ENCODE measurements at places on chromosomes 13 and 19.

- no peak for DNase-seq
Measured at GRCh38 chr13:102593466-102593865, 3.3 kb upstream of the TPP2 start.

DNA sequence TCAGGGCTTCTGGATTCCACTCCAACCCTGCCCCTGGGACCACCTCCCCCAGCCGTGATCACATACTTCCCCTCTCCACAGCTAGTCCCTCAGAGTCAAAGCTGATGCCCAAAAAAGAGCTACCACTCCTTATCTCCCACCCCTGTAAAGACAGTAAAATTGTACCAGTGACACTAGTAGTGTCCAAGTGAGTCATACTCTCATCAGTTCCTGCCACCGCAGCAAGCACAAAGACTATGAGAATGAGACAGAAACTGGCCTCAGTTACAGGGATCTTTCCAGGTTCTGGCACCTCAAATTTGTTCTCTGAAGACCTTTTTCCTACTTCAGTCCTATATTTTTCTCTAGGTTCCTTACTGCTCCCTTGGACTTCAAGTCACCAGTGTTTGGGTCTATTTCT lies 144.2 kb downstream of the SPRY2 start:
- DNase-seq = peak; percentile 63

DNA sequence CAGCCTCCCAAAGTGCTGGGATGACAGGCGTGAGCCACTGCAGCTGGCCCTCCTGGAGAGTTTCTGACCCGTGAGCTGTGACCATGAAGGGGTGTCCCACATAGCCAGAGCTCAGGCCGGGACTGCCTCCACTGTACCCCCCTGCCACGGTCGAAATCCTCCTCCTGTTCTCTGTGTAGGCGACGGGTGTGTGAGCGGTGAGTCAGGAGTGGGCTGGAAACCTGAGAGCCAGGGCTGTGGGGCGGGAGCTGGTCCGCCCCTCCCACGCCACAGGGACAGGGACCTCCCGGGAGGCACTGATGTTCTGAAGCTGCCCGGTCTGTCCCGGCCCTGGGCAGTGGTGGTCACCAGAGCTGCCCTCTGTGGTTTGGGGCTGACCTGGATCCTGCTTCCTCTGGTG lies 3.9 kb downstream of the WDR18 start:
- no peak for DNase-seq

DNA sequence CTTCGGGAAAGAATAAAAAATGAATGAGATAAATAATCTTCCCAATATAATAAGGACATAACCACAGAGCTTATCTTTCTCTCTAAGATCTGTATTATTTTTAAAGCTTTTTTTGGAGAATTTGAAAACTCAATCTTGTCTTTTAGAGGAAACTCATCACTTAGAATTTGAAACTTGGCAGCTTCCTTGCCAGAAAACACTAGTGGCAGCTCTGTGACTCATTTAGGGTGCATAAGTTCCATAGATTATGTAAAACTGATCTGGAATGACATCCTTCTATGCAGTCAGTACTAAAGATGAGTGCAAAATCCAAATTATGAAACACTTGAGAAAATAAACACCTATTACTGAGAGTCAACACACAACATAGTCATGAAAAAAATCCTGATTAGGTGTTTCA lies 848.0 kb downstream of the DACH1 start:
- peak; percentile 10 for DNase-seq

DNA sequence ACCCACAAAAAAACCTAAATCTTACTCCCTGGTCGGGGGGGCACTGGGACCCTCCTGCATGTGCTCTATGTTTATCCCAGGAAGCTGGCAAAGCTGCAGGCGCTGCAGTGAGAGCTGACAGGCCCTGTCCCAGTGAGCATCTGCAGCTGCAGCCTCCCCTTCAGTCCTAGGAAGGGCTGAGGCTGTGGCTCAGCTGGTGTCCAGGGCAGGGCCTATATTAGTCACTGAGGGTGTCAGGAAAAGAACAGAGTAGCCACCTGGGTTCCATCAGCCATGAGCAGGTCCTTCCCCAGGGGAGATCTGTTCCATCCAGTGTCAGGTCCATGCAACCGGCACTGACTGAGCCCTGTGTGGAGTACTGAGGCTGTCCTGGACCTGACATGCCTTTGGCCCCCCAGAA lies 120.5 kb downstream of the TNFRSF19 start:
- no peak for DNase-seq

DNA sequence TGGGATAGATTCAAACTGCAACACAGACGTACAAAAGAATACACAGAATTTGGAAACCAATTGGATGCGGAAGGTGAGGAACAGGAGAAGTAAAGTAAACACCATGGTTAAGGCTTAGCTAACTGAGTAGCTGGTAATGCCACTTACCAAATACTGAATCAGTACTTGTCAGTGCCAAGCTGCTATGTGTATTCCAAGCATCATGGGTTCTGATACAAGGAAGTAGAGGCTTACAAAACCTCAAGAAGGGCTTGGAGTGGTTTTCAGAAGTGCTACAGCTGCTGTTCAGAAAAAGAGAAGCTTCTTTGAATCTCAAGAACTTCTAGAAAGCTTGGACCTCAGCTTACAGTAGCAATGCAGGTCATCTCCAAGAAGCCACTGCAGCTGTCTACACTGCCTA lies 35.9 kb upstream of the DCT start:
- DNase-seq = no peak

DNA sequence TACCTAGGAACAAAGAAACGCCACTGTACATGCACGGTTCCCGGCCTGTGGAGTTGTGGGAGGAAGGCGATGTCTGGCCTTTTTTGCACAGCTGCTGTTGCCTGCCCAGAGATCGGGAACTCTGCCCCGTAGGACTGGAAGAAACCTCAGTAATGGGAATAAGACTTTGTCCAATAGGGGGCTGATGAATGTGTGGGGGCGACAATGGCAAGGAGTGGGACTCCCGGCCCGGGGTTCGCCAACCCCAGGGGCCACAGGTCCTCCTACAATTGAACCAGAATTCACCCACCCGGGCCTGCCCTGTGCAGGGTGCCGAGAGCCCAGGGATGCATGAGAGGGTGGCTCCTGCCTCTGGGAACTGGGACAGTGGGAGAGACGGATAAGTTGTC lies 2.0 kb upstream of the CEBPA start:
- DNase-seq = no peak

DNA sequence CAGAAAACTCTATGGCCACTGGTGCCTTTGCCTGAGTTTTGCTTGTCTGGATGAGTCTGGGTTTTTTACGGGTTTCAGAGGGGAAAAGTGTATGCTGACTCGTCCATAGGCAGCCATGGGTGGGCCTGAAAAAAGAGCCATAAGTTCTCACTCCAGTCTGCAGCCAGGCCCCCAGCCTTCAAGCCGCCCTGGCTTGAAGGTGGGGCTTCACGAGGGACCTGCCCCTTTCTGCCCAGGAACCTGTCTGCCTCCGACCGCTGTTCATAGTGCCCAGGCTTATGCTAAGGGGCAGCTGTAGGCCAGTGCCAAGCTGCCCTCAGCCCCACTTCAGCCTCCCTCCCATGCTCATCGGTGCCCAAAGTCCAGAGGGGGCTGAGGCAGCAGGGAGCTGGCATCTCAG lies 385.2 kb downstream of the PCDH9 start:
- no peak for DNase-seq

DNA sequence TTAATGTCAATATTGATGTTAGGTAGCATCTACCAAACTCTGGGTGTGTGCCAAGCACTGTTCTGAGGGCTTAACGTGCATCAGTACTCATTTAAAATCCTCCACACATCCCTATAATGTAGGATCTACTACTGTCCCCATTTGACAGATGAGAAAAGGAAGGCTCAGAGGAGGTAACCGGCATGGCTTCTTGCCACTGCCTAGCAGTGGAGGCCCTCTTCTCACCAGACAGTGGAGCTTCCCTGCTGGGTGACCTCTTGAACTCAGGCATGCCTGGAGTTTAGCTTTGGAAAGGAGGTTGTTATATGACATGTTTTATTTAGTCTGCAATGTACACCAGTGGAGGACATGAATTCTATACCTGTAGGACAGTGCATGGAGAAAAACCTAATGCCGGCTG lies 2.1 kb downstream of the SPATA13 start:
- no peak for DNase-seq

GRCh38 chr19:49301165-49301865 lies 23.7 kb downstream of the SLC6A16 start:
- peak; percentile 67 for DNase-seq

GRCh38 chr13:21901336-21901735 lies 230.5 kb downstream of the FGF9 start:
- no peak for DNase-seq

DNA sequence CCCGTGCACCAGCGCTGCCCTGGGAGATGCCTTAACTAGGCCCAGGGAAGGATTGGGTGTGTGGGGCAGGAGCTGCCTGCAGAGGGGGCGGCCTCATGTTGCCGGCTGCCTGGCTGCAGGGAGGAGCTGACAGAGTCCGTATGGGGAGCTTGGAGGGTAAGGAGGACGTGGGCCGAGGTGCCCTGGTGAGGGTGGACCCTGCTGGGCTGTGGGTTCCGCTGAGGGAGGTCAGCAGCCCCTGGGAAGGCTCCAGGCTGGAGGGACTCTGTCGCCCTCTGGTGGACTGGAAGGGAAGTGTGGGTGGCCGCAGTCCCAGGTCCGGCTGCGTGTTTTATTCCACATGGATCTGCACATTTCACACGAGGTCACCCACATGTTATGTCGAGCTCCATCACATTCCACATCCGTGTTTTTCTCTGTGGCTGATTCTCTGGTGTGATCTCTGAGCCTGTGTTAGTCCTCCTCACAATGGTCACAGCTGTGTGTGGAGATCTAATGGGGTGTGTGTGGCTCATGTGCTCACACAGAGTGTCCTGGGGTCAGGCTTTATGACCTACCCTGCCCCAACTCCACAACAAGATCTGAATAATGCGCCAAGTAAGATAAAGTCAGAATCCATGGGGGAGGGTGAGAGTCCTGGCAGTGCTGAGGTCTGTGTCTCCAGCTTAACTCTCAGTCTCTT lies 1.8 kb upstream of the CEACAM8 start:
- peak; percentile 19 for DNase-seq

GRCh38 chr19:16285769-16286498 lies 38.7 kb upstream of the KLF2 start:
- DNase-seq = no peak

GRCh38 chr13:20921572-20921971 lies 19.0 kb upstream of the XPO4 start:
- no peak for DNase-seq

- peak; percentile 53 for DNase-seq
Measured at GRCh38 chr19:50486823-50487515, 10.3 kb upstream of the GARIN5A start.

DNA sequence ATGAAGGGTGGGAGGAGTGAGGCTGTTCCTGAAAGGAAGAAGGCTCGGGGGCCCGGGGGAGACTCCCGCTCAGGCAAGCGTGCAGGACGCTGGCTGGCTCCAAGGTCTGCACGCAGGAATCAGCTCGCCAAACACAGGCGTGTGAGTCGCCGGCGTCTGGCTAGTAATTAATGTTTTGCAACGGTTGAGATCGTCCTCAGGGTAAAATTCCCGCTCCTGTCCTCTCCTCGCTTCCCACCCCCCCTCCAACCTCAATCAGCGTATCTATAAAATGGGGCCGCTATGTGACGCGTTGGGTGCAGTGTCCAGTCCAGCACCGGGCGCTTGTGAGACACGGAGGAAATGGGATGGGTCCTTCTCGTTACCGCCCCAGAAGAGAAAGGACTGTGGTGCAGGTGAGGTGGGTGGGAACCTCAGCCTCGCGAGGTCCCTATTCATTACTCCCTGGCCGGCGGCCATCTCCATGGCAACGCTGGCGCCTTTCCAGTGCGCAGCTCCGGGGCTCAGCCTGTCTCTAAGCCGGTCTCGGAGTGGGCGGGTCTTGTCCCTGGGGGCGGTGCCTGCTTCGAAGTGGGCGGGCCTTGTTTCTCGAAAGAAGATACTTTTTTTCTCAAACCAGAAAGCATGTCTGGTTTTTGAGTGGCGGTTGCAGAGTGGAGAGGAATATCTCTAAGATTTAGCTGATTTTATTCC lies 6.5 kb upstream of the ZNF579 start:
- DNase-seq = peak; percentile 88

DNA sequence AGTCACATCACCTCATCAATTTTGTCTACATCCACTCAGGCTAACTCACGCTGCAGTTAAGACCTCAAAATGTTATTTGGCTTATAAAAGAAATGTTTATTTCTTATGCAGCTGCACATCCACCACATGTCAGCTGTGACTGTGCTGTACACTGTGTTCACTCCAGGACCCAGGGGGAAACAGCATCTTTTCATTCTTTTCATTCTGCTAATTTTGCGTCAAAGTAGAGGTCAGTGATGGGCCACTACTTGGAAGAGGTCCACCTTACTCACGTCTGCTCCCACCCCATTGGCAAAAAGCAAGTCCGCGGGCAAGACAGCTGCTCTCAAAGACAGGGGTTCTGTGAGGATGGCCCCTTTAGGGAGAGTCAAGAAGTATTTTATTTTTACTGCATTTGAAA lies 4.5 kb upstream of the DCT start:
- DNase-seq = no peak

- DNase-seq = peak; percentile 66
Measured at GRCh38 chr19:32372726-32373517, 27.5 kb downstream of the ZNF507 start.

GRCh38 chr13:48862572-48862971 lies 113.1 kb upstream of the FNDC3A start:
- no peak for DNase-seq

DNA sequence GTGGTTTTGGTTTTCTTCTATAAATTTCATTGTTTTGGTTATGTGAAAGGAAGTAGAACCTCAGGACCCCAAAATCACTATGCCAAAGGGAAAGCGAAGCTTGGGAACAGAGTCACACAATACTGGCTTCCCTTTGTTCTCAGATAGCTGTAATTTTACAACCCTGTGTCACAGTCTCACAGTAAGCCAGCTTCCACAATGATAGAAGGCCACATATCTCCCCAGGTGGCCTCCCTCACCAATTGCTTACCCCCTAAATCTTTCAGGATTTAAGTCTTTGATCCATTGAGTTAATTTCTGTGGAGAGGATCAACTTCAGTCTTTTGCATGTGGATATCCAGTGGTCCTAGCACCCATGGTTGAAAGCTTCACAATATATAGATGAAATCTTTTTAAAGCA lies 58.7 kb downstream of the SLC15A1 start:
- no peak for DNase-seq

- DNase-seq = no peak
Measured at GRCh38 chr13:42312817-42313431, 41.0 kb downstream of the AKAP11 start.

- no peak for DNase-seq
Measured at GRCh38 chr19:43641333-43641732, 1.7 kb upstream of the CADM4 start.

GRCh38 chr19:18895824-18896341 lies at the start of gene CERS1:
CERS1 (minus strand) TSS chr19:18896158; CDS start chr19:18896072, 86 bp downstream.
- peak; percentile 34 for DNase-seq

DNA sequence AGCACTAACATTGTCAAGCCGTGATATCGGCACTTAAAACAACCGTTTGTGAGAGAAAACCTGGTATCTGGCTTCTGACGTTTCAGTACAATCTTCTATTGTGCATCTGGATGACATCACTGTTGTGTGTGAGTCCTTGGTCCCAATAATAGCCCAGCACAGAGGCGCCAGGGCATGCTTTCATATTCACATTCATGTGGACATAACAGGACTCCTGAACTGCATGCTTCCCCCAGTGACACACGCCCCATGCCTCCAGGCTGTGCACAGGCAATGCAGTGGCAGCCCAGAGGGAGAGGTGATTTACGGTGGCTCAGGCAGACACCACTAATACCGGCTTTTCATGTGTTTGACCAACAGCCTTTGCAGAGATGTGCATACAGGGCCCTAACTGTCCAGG lies 58.1 kb downstream of the MRPL57 start:
- peak; percentile 74 for DNase-seq
